Dermis microvascular lymphatic vessel endothelial cell (primary cell): ENCODE measurements at places on chromosomes 11 and 22. TPM values are rescaled to one million over a fixed set of nuclear protein-coding genes. Genes with fewer than 3 reads are reported as not detected.

DNA sequence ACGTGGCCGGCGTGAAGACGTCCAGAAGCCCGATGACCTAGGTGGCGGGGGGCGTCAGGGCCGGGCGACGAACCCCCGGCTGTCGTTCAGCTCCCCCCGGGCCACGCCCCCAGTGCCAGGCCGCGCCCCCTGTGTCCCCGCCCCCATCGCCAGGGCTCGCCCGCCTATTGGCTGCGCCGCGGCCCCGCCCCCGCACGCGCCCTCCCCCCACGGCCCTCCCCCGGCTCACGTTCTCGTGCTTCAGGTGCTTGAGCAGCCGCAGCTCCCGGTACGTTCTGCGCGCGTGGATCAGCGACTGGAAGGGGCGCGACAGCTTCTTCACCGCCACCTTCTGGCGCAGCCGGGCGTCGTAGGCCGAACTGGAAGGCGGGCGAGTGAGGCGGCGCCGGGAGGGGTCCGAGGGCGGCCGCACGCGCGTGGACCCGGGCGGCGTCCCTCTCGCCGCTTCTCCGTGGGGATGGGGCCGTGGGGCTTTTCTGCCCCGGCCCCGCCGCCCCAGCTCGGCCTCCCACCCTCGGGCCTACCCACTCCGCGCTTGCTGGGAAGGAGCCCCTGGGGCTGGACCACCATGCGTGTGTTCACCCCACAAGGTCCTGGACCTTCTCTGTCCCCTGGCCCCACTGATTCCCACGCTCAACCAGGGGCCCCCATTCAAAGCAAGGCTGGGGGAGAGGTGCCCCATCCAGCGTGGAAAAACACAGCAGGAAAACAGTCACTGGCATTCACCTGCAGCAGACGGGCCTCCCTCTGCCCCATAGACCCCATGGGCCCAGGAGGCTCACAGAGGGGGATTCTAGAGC is 2.4 kb downstream of the MAPK11 start:
- peak; percentile 55 for DNase-seq

The RIMBP3C gene
- total RNA-seq: under 0.01 and 0.13 TPM in 2 replicates

DNA sequence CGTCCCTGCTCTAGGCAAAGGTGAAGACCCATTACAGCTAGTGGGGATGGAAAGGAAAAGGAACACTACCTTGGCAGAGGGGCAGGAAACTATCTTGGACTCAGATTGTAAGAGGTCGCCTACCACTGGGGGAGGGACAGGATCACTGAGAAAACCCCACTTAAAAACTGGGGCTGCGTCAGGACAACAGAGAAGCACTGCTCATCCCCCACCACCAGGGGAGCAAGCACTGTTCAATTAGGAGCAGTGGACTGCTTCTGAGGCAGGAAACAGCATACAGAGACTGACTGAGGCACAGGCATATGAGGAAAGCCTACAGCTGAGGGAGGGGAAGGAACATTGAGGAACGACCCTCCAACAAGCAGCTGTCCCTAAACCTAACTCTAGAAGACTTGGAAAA is 20.8 kb upstream of the DLAT start:
- no peak for DNase-seq

DNA sequence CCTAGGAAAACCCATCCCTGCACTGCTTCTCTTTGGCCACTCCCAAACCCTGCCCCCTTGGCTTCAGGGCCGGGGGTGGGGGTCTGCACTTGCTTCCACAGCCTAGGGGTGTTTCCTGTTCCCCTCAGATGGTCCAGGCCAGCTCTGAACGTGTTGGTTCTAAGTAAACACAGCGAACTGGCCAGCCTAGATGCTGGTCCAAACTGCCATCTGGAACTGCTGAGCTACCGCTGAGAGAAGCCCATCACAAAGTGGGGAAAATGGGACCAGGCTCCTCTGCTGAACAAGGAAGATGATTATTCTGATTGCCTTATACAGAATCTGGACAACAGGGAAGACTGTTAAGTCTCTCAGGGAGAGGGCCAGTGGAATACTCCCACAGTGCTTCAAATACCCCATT is 23.5 kb upstream of the YPEL1 start:
- DNase-seq: no peak

GRCh38 chr11:102724904-102725500 is at the start of gene MMP8:
MMP8 (minus strand) TSS chr11:102724954; CDS start chr11:102724855, 99 bp downstream.
- no peak for DNase-seq

DNA sequence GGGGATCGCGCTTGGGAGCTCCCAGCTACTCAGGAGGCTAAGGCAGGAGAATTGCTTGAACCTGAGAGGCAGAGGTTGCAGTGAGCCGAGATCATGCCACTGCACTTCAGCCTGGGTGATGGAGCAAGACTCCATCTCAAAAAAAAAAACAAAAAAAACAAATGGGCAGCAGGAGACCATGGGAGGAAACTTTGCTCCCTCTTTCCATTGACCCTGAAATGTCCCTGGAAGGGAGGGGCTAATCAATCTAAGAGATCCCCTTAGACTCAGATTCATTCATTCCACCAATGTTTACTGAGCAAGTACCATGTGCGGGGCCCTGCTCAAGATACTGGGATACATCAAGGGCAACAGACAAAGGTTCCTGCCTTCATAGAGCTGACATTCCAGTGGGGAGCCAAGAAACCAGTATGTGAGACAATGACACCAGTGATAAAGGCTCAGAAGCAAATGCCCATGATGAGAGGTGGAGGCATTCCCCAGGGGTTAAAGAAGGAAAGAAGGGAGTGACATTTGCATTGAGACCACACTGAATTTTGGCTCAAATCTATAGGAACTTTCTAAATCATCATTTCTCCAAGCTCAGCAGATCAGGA is 37.7 kb upstream of the TFIP11 start:
- DNase-seq: no peak

The ME3 gene
- 25.7 and 29.5 TPM in 2 replicates for total RNA-seq

The FAM181B gene
- not detected in 2 replicates for total RNA-seq

DNA sequence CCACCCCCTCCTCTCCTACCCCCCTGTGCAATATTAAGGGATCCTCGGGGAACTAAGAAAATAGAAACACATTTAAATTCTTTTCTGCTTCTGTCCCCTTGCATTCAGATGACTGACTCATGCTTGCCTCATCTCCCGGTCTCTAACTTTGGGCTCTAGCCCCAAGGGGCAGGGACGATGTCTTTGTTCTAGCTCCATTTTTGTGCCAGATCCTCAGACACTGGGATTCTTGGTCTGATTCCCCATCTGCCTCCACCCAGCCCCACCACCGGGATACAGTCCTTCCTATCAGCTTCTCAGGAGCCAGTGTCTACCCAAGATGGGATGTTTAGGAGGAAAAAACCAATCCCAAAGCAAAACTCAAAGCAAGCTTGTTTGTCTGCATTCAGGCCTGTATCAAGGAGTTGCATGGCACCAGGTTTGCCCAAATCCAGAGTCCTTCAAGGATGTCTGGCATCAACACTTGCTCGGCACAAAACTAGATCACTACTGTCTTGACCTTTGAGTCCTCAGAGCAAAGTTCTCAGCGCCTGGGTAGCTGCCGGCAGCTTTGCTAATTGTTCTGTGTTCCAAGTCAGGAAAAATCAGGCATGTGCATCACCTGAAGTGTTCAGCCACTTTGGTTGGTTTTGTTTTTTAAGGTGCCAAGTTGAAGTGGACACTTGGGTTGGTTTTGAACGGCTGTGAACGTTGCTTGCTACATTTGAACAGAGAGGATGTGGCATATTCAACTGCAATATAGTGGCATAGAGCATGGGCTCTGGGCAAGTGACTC is 212.8 kb downstream of the DSCAML1 start:
- no peak for DNase-seq

GRCh38 chr11:74936087-74936486 is 12.8 kb downstream of the XRRA1 start:
- no peak for DNase-seq

DNA sequence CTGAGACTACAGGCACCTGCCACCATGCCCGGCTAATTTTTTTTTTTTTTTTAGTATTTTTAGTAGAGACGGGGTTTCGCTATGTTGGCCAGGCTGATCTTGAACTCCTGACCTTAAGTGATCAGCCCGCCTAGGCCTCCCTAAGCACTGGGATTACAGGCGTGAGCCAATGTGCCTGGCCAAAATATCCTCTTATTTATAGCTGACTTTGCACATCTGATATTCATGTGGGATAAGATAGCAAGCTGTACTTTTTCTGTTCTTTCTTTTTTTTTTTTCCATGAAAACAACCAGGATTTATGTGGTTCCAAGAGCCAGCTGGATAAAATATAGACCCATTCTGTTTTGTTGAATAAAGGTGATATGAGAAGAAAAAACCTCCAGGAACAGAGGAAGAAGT is 12.1 kb upstream of the XBP1 start:
- DNase-seq: no peak

- peak; percentile 30 for DNase-seq
Measured at GRCh38 chr22:46592390-46592872, 27.8 kb upstream of the GRAMD4 start.

GRCh38 chr22:43745411-43745770 is 66.7 kb downstream of the EFCAB6 start:
- DNase-seq: no peak

The ASCL2 gene
- total RNA-seq: not detected in 2 replicates

DNA sequence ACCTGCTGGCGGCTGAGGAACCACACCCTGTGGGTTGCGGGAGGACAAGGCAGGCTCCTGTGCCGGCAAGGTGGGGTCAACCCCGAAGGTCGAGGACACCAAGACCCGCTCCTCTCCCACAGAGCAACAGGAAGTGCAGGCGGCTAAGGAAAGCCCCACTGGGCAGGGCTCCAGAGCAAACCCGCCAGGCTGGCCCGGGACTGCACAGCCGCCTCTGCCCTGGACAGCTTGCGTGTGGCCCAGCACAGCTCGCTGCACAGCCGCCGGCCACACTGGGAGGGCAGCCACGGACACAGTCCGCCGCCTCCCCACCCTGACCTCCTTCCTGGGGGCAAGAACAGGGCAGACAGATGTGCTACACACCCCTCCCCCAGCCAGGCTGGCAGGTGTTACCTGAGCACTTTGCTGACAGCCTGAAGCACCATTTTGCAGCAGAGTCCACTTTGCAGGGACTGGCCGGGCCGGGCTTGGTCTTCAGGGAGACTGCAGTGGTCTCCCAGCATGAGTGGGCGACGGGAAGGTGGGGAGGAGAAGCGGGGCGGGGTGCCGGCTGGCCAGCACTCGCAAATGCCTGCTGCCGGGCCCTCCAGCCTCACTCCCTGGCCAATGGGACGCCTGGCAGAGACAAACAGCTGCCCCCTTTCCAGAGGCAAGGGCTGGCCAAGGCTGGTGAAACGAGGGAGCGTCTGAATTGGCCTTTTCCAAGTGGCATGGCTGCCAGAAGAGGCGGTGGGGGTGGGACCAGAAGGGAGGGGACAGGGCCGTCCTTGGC is at the start of gene MOB2:
Gene MOB2, minus strand, starts transcription at position 726 of the 772 bp plus-strand sequence. Its CDS starts 223 bp downstream, at position 503.
- peak; percentile 52 for DNase-seq

- DNase-seq: no peak
Measured at GRCh38 chr11:117641008-117641915, 155.8 kb downstream of the DSCAML1 start.

GRCh38 chr11:119404872-119405271 is 18.1 kb downstream of the THY1 start:
- no peak for DNase-seq

The MYBPC3 gene
- total RNA-seq: not detected in 2 replicates

DNA sequence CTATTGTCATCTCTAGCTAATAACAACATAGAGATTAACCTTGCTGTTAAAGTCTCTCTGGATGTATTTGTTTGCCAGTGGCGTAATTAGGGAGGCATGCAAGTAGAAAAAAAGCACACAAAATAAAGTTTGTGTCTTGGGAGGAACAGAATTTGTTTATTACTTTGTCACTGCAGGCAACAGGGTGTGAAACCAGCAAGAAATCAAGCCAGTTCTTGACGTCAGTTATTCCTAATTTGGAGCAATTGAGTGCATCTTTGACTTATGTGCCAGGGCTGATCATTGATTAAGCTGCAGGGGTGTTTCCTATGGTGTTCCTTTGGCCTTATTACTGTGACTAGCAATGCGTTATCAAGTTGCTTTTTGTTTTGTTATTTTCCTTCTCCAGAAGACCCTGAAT is 751.0 kb downstream of the KCNA4 start:
- no peak for DNase-seq

DNA sequence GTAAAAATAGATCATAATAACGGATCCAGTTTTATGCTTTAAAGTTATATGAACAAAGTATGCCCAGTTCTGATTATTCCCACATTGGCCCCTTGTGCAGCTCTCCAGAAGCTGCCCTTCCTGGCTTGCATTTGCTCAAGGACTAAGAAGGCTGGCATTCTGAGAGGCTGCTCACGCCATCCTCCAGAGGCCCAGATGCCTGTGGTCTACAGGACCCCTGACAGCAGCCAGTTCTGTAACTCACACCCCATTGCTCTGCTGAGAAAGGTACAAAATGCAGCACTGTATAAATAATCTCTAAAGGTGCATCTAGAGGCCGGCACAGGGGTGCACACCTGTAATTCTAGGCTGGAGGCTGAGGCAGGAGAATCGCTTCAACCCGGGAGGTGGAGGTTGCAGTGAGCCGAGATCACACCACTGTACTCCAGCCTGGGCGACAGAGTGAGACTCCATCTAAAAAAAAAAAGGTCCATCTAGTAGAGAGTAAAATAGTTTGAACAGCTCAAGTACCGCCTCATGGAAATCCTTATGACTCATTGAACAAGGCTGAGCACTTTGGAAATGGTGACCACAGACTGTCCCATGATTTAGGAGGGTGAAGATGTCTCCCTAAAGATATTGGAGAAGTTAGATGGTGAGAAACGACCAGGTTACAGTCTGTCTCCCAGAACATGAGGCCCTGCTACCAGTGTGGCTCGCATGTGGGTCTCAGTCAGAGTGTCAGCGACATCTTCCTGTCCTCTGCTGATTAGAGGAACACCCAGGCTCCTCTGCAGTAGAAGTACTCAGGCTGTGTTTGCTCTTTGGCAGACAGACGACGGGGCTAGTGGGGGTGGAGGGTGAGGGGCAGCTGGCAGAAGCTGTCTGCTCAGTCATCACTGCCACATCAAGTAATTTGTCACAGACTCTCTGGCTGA is 56.3 kb downstream of the KREMEN1 start:
- DNase-seq: no peak

DNA sequence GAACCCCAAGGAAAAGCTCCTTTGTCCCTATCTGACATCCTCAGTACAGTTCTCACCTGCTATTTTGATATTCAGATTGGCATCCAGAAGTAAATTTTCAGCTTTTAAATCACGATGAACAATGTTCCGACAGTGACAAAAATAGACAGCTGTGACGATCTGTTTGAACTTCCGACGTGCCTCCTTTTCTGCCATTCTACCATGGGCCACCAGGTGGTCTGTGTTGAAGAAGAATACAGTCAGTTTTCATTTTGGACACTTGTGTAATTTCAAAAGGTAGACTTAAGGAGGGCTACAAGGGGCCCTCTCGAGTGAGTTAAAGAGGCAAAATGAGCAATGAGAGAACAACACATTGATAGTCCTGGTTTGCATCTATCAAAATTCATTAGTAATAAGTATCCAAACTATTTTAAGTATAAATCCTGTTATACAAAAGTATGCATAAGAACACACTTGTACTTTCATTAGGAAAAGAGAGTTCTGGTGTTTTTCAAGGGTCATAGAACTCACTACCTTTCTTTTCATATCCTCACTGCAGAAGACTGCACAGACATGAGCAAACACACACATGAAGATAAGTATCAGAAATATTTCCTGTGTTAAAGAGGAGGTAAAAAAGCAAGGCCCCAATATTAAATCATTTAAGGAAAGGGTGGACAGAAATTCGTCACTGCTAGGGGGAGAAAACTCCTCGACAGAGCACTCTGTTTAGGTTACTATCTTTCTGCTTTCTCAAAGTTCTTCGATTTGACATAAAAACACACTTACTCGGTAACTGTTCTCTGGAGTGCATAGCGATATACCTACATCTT is 89.9 kb upstream of the APOA1 start:
- DNase-seq: no peak

- DNase-seq: no peak
Measured at GRCh38 chr11:134252346-134253187, 585 bp downstream of the THYN1 start.
